ENCODE measurements at places on chromosomes 5 and 9.

DNA sequence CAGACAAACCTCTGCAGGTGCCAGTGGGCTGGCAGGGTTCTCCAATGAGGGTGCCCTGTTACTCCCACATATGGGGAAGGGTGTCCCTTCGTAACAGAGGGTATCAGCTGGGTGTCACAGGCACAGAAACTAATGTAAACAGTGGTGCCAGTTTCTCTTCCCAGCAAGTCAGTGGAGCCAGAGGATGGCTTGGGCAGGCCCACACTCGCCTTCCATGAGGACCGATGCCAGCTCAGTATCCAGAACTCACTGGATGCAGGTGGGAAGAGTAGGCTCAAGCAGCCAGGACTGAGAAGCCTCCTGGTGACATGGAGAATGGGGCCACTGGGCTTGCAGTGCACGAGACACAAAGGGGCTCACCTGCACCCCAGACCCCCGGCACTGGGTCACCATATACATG lies 30.4 kb downstream of the FSTL4 start:
- no peak for DNase-seq

- peak; percentile 85 for DNase-seq
These were observed 363.7 kb downstream of the CSNK1G3 start for GRCh38 chr5:123875561-123876275.

GRCh38 chr9:10690546-10690945 lies 77.7 kb upstream of the PTPRD start:
- DNase-seq: no peak

DNA sequence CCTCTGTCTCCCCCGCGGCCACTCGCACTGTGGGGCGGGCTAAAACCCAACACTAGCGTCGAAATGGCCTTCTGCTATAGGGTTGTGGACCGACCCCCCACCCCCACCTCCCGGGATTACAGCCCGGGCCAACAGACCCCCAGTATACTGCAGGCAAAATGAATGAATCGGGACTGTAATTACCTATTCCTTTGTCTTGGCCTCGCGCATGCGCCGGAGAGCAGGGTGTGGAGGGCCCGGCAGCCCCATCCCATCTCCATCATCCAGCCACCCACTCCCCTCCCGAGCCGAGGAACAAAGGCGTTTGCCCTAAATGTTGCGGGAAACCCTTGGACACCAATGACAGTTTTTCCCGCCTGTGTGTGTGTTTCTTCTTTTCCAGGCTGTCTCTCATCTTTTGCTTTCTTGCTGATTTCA lies 1.6 kb downstream of the BASP1 start:
- DNase-seq: no peak

DNA sequence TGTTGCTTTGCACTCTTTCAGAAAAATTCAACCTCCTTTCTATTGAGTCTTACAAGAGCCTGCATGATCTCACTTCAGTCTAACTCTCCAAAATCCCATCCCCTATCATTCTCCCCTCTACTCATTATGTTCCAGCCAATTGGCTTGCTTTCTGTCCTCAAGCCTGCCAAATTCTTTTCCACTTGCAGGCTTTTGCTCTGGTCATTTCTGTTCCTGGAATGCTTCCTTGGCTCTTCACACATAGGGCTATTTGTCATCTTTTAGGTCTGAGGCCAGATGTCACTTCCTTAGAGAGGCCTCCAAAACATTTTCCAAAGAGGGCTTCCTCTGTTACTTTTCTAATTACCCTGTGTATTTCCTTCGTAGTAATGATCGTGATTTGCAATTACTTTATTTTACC lies 11.8 kb upstream of the CHD1 start:
- peak; percentile 54 for DNase-seq

DNA sequence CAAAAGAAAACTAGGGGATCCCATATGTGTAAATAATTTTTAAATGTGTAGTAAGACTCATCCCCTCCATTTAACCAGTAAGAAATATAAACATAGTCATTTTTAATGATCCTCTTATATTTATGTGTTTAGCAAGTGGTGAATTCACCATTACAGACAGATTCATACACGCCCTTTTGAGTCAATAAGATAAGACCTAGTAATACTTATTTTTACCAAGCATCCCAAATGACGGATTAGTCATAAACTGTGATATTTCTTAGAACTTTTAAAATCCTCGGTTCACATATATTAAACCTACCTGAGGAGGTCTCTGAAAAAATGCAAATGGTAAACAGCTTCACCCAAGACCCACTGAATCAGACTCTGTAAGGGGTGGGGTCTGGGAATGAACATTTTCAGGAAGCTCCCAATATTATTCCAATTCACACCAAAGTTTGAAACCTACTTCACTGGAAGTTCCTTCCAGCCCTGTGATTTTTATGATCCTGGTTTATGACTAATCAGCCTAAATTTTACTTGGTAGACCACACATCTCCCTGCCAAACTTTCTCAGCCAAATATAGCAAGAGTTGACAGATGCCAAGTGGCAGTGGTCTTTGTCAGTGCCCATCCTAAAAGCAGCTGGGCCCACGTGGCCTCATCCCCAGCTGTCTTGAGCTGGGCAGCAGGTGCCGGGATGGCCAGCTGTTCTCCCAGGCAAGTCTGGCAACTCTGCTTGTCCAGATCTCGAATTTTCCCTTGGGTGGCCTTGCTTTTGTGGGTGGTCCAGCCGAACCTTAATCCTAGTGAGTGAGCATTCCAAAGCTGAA lies 559.0 kb upstream of the RGMB start:
- no peak for DNase-seq

Data from globus pallidus (tissue), 1 donor.